Stimulated activated CD4-positive, alpha-beta T cell treated with anti-CD3 and anti-CD28 coated beads, Interleukin-1b, Interleukin-23, amount 100 ng/mL, for 48 hours (primary cell): ENCODE measurements at places on chromosomes 11 and 22.

GRCh38 chr11:8714622-8715225, 32.1 kb downstream of the RPL27A start:
- no peak for DNase-seq

DNA sequence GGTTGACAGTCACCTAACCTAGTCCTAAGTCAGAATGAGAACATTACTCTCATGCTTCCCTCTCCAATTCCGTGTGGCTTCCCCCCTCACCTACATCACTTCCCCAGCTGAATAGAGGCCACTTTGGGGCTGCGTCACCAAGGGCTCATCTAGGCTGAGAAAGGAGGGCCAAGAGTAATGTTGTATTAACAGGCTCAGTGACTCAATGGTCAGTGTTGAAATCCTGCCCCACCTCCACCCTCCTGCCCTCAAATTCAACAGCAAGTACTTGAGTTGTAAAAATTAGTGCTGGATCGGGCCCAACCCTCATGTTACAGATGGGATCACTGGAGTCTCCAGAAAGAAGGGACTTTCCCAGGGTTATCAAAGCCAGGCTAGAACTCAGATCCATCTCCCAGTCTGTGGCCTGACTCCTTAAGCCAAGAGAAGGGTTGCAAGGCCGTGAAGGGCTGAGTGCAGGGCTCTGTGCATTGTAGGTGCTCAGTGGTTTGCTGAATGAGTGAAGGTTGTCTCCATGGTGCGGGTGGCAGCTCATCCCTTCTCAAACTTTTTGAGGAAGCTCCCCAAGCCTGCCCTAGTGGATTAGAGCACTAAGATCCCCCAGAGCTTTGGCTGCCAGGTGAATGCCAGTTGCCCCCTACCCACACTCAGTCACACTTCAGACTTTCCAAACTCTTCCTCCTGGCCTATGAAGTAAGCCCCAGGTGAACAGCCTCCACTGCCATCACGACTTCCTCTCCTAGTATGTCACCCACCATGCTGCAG, 3.2 kb downstream of the DGAT2 start:
- DNase-seq: no peak

DNA sequence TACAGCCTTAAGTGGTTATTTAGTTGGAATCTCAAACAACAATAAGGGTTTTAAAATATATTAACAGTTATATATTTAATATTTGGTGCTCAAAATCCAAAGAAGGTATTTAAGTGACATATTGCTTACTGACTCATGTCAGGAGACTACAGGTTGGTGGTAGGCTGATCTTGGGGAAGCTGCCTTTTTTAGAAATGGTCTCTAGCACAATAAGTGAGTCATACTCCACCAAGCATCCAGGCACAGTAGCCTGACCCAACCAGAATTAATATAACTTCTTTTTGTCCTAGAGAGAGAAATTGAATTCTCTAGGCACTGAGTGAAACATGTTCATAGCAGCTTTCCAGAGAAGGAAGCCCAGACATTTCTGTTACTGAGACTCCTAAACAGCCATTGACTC, 868.5 kb upstream of the TENM4 start:
- DNase-seq: no peak

DNA sequence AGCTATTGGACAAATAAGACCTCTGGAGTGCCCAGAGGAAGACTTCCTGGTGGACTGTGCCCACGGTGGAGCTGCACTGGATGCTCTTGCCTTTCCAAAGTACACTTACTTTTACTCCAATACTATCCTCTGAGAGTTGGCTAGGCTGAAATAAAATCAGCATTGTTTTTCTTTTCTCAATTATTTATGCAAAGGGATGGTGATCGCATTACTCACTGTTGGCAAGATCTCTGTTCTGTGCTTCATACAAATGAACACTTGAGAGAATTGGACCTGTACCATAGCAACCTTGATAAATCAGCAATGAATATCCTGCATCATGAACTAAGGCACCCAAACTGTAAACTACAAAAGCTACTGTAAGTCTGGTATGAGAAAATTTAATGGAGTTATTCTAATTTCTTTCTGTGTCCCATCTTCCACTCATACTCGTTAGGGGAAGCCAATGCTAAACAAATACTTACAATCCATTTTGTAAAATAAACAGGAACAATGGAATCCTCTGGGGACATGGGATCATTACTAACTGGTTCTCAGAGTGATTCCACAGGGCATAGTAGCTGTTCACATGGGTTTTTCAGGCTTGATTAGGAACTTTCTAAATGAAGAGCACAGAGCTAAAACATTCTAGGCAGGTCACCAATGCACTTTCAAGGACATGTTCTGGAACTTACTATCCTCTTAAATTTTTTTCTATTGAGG, 26.3 kb downstream of the NLRP14 start:
- no peak for DNase-seq

GRCh38 chr22:17954200-17954859, 70.0 kb downstream of the MICAL3 start:
- no peak for DNase-seq

- DNase-seq: no peak
Observed at GRCh38 chr11:16779436-16779835, 41.0 kb downstream of the C11orf58 start.

GRCh38 chr11:116613206-116613875, 159.4 kb downstream of the BUD13 start:
- DNase-seq: no peak

- no peak for DNase-seq
Observed at GRCh38 chr11:66181632-66182315, 86.7 kb upstream of the RAB1B start.

- no peak for DNase-seq
Observed at GRCh38 chr11:96969251-96969650, 579.4 kb downstream of the JRKL start.

GRCh38 chr11:1235306-1235900, 12.5 kb downstream of the MUC5B start:
- no peak for DNase-seq
